ENCODE measurements at places on chromosomes 3 and 15. TPM values are rescaled to one million over a fixed set of nuclear protein-coding genes. Genes with fewer than 3 reads are reported as not detected.

DNAJA4 gene
- total RNA-seq = not detected

DNA sequence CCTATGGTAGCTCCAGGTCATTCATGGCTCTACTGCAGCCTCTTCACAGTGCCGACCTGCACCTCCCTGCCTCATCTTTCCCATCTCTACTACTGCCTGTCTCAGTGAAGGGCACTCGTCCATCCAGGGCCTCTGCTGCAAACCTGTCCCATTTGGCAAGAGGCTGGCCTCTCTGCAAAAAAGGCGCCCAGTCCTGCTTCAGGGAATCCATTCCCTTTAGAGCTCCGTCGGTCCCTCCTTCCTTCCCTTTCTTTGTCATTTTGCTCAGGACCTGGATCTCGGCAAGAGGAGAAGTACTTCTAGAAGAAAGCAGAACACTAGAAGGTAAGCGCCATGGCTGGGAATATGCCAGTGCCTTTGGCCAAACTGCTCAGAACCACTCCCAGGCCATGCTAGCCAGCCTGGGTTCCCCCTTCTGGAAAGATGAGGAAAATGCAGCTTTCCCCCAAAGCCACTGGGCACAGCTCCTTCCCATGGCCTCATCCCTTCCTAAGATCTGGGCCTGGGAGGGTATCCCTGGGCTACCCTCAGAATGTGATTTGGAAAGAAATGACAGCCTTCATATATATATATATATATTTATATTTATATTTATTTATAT lies 6.4 kb upstream of the ISL2 start:
- DNase-seq = peak; percentile 76

DNA sequence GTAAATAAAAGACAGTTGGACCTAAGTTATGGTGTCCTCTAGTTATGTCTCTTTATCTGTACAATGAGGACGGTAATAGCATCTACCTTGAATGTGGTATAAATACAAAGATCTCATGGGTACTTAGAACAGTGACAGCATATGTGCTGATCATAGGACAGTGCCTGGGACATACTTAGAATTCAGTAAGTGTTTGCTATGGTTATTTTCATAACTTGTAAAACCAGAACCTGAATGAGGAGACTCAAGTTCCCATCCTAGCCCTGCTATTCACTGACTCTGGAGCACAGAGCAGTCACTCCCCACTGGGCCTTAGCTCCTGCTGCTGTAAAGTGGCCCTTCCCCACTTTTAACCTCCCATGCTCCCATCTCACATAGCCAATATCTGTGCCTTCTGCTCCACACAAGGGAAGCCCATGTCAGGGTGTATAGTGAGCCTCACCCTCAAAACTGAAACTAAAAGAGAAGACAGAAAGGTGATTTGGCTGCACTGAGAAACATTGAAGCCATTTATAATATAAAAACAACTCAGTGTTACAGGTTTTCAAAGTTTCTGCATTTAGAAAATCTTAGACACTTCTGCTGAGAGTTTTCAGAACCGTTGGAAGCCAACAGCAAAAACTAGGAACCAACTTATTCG lies 225.4 kb upstream of the UBE2E2 start:
- DNase-seq = no peak

- no peak for DNase-seq
Measured at GRCh38 chr3:15152184-15152583, 53.2 kb upstream of the RBSN start.

DNA sequence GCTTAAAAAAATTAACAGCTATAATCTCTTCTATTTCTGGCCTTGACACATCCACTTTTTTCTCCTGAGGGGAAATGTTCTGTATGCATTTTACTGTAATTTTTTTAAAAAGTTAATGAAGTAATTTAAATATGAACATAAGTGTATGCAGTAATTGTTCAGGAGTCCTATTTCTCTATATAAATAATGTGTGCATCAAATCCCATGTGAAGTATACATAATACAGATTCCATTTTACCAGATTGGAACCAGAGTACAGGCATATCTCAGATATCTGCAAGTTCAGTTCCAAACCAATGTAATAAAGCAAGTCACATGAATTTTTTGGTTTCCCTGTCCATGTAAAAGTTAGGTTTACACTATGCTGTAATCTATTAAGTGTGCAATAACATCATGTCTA lies 26.6 kb downstream of the CCPG1 start:
- DNase-seq = no peak
